B cell (primary cell): ENCODE measurements at places on chromosomes 13 and 19. TPM values are rescaled to one million over a fixed set of nuclear protein-coding genes. Genes with fewer than 3 reads are reported as not detected.

- H3K36me3 ChIP-seq = peaks cover 10% of the 10 kb centered on the region
- peaks cover 93% of the 10 kb centered on the region for H3K4me1 ChIP-seq
- DNase-seq = no peak
- no peaks in the 10 kb centered on the region for H3K27me3 ChIP-seq
Measured at GRCh38 chr13:40615619-40616018, 50.8 kb downstream of the FOXO1 start.

- no peak for DNase-seq
- no peak overlapping the region for H3K4me3 ChIP-seq
Measured at GRCh38 chr13:41203810-41204209, 9.4 kb upstream of the KBTBD7 start.

GRCh38 chr13:113437408-113438010 lies 15.8 kb downstream of the ADPRHL1 start:
- H3K36me3 ChIP-seq = no peaks in the 10 kb centered on the region
- H3K27ac ChIP-seq = no peak overlapping the region
- no peaks in the 10 kb centered on the region for H3K27me3 ChIP-seq
- no peaks in the 10 kb centered on the region for H3K4me1 ChIP-seq

DNA sequence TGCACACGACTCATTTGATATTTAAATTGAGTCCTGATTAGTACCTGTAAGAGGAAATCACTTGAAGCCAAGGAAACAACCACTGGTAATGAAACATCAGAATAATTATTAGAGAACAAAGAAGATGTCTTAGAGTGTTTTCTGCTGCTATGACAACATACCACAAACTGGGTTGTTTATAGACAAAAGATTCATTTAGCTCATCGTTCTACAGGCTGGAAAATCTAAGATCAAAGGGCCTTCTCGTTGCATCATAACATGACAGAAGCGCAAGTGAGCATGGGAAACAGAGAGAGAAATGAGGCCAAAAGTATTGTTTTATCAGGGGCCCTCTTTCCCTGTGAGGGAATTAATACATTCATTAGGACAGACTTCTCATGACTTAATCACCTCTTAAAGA lies 1024.0 kb upstream of the PCDH9 start:
- DNase-seq = no peak
- H3K36me3 ChIP-seq = no peaks in the 10 kb centered on the region
- no peak overlapping the region for H3K4me3 ChIP-seq
- H3K27me3 ChIP-seq = no peaks in the 10 kb centered on the region

- H3K27ac ChIP-seq = no peak overlapping the region
- no peak for DNase-seq
- no peaks in the 10 kb centered on the region for H3K36me3 ChIP-seq
Measured at GRCh38 chr13:111267205-111267604, 53.2 kb upstream of the TEX29 start.

DNA sequence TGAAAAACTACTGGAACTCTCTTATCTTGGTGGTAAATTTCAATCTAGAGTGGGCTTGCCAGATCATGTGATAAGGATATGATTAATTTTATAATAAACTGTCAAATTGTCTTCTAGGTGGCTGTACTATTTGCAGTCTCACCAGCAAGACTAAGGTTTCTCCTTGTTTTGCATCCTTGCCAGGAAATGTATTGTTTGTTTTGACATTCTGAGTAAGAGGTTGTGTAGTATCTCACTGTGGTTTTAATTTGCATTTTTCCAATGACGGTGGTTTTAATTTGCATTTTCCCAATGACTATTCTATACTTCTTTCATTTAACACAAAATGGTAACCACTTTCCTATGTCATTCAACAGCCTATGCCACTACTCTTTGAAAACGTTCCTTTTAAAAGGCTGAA lies 2.0 kb downstream of the CAB39L start:
- H3K36me3 ChIP-seq = no peaks in the 10 kb centered on the region
- H3K27me3 ChIP-seq = no peaks in the 10 kb centered on the region
- DNase-seq = no peak
- no peak overlapping the region for H3K4me3 ChIP-seq
- H3K27ac ChIP-seq = no peak overlapping the region

DNA sequence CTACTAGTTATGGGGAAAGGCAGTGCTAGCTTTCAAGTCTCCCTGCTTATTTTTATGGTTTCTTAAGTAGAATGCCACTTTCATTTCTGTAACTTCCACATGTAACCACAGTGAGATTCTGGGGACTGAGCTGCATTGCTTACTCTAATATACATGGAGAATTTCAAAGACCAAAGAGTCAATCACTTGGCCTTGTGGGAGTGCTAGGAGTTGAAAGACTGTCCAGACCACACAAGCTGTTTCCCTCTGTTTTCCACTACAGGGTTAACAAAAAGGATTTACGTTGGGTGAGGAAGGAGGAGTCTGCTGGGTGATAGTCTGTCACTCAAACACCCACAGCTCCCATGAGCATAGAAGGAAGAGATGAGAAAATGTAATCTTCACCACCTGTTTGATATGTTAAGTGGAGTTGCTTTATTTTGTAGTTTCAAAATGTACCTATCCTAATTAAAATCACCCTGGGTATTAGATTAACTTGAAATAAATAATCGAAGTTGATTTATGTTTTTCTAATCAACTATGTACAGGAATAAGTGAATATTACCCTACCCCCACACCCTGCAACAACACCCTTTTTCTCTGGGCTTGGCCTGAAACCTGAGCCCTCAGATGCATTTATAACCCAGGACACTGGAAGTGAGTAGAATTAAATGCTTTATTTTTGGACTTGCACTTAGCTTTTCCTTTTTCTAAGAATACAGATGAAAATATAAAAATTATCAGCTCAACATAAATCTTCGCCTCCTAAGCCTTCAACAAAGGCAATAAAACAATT lies 225.8 kb upstream of the SLC10A2 start:
- no peaks in the 10 kb centered on the region for H3K36me3 ChIP-seq
- no peaks in the 10 kb centered on the region for H3K4me1 ChIP-seq
- H3K27ac ChIP-seq = no peak overlapping the region
- no peak overlapping the region for H3K4me3 ChIP-seq

GRCh38 chr19:22617614-22618320 lies 16.4 kb upstream of the ZNF492 start:
- no peaks in the 10 kb centered on the region for H3K36me3 ChIP-seq
- H3K4me3 ChIP-seq = no peak overlapping the region
- DNase-seq = no peak
- no peak overlapping the region for H3K27ac ChIP-seq
- peaks cover 2% of the 10 kb centered on the region for H3K27me3 ChIP-seq

DNA sequence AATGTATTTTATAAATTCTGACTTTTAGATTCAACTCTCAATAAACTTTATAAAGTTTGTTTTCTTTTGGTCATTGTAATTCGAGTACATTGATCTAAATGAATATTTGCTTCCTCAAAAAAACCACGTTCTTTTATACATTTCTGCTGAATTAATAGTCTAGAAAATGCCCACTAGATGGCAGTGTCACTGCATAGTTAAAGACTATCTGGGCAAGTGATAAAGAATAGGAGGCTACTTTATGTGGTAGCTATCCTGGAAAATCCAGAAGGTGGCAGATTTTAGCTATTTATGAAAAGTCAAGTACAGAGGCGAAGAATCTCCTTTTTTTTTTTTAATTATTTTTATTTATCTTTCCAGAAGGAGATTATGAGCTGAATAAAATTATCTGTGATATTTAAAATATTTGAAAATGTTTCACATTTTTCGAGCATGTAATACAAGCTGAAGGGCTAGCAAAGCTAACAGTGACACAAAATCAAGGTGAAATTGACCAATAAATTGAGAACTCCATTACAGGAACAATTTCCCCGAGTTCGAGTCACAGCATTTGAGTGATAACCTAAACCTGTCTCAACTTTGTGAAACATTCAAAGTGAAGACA lies 221.8 kb downstream of the OLFM4 start:
- no peaks in the 10 kb centered on the region for H3K27me3 ChIP-seq
- H3K27ac ChIP-seq = no peak overlapping the region
- no peaks in the 10 kb centered on the region for H3K4me1 ChIP-seq
- no peak overlapping the region for H3K4me3 ChIP-seq
- peak; percentile 44 for DNase-seq
- H3K36me3 ChIP-seq = no peaks in the 10 kb centered on the region

GRCh38 chr19:31096062-31096830 lies 253.0 kb downstream of the TSHZ3 start:
- no peak overlapping the region for H3K27ac ChIP-seq
- no peaks in the 10 kb centered on the region for H3K27me3 ChIP-seq
- H3K4me1 ChIP-seq = no peaks in the 10 kb centered on the region
- no peak overlapping the region for H3K4me3 ChIP-seq

DNA sequence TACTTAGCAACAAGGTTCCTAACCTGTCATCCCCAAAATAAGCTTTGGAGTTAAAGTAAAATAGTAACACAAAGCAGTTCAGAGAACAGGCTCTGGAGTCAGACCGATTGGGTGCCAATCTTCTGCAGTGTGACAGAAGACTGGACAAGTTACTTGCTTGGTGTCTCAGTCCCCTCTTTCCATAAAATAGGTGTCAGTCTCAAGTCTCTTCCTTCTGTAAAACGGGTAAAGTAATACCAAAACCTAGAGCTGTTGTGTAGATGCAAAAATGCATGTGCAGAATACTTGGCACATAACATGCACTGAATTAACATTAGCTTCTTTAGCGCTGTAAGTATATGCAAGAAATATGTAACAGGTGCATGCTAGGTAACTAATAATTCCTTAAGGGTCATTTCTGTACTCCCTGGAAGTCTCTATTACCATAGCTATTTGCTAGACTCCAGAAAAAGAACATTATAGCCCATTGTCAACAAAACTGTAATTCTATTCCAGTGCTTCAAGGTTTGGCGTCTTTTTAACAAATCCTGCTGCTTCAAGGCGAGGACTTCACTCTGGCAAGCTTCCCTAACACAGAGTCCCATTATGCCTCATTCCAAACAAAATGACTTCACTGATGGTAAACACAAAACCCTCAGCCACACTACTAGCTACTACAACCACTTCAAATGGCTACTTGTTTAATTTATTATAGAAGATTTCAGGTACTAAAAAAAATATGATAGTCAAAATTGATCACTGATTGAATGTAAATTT lies 32.8 kb downstream of the ELF1 start:
- no peaks in the 10 kb centered on the region for H3K27me3 ChIP-seq
- peak overlapping the region; percentile 97 for H3K27ac ChIP-seq
- peak overlapping the region; percentile 13 for H3K4me3 ChIP-seq
- DNase-seq = peak; percentile 32
- peaks cover 55% of the 10 kb centered on the region for H3K4me1 ChIP-seq

Gene FBN3
- not detected in 2 replicates for polyA plus RNA-seq

Gene SPRY2
- polyA plus RNA-seq = 0.86 and 1.3 TPM in 2 replicates

Gene TTC9B
- 0.04 TPM in 1 of 2 replicates, not detected in the other for polyA plus RNA-seq

Gene PBX4
- 6.0 and 11.7 TPM in 2 replicates for polyA plus RNA-seq

Gene SPART
- polyA plus RNA-seq = 10.1 and 11.4 TPM in 2 replicates

Gene ATP4A
- not detected in 2 replicates for polyA plus RNA-seq

Gene METTL21C
- polyA plus RNA-seq = not detected in 2 replicates

Gene ZNF567
- 5.3 and 9.8 TPM in 2 replicates for polyA plus RNA-seq
